GM04503 (cell line): ENCODE measurements at places on chromosomes 16 and 17.

DNA sequence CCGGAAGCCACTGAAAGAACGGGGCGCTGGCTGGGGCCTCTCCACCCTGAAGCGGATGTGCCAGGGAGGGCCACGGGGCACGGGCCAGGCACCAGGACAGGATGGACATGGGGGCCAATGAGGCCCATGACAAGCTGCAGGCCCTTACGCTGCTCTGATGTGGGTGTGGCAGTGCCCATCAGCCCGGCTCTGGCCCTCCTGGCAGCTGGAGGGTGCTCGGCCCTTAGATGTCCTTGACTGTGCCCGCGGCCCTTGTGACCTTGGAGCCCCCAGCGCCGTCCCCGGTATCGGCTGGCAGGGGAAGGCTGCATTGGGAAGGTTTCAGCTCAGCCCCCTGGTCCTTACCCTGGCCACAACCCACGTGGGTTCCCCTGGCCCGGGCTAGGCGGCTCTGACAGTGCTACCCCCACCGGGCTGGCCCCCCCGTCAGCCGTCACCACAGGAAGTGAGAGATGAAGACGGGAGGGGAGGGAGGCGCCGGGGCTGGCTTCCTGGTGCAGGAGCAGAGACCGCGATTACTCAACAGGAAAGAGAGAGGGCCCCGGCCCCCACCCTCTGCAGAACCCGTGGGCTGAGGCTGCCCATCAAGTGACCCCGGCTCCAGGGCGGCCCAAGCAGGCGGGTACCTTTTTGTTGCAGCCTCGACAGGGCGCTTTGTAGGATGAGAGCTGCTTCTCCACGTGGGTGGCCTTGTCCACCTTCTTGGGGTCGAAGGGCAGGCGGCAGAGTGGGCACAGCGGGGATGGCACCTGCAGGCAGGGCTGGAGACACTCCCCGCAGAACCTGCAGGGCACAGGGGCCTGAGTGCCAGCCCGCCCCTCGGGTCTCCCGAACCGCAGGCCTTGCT is 5.3 kb downstream of the RNF166 start:
- DNase-seq: peak; percentile 16

DNA sequence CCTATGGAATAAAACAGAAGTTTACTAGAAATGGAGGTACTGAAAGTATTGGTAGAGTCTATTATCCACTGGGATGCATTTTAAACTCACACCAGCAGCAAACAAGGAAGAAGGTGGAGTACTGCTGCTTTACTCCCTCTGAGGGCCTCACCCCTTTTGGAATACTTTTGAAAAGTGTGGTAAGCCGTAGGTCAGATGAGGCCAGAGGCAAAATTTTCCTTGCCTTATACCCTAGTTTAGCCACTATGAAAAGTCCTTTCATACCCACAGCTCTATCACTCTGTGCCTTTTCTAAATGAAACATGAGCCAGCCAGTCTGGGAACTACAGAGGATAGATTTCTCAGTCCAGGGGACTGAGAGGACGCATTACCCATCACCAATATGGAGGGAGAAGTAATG is 14.0 kb downstream of the GDE1 start:
- DNase-seq: no peak

- DNase-seq: no peak
Observed at GRCh38 chr17:20706751-20707373, 127.3 kb downstream of the CDRT15L2 start.

GRCh38 chr17:63998721-63999679 is 849 bp downstream of the PRR29 start:
- no peak for DNase-seq

GRCh38 chr17:50437409-50437808 is 11.4 kb downstream of the ACSF2 start:
- no peak for DNase-seq

DNA sequence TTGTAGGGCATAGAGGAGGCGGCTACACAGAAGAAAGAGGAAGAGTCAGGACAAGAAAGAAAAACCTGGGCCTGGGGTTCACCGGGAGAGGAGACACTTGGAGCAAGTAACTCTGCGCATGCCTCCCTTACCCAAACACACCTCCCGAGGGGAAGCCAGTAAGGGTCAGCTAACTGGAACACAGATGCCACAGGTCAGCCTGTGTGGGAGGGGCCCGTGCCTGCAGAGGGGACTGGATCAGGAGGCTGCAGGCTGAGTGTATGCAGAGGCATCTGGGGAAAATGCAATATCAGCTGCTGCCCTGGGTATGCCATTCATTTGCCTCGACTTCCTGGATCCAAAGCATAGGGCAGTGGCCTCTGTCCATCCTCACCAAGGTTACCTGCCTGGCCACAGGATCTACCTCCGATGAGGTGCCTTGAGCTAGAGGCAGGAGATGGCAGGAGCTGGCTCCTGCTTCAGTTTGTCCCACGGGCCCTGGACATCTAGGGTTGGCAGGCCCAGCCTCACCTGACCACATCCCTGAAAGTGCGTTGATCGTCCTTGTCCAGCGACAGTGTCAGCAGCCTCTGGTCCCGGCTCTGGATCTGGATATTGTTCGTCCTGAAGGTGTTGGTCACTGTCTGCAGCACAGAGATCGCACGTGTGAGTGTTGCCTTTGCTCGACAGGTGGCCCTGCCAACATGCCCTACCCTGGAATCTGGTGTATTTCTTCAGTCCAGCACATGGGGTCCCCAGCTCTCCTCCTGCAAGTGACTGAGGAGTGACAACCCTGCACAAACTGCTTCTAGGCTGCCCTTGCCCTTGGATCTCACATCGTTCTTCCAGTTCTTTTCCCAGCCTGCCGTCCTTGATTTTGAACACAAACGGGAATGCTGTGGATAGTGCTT is 4.6 kb upstream of the MFSD6L start:
- no peak for DNase-seq

- no peak for DNase-seq
Observed at GRCh38 chr17:82065638-82066303, at the start of gene DUS1L. DUS1L (minus strand) TSS chr17:82065804; CDS start chr17:82065059, 745 bp downstream.

GRCh38 chr17:57554826-57555635 is 190.1 kb downstream of the CCDC182 start:
- DNase-seq: no peak

DNA sequence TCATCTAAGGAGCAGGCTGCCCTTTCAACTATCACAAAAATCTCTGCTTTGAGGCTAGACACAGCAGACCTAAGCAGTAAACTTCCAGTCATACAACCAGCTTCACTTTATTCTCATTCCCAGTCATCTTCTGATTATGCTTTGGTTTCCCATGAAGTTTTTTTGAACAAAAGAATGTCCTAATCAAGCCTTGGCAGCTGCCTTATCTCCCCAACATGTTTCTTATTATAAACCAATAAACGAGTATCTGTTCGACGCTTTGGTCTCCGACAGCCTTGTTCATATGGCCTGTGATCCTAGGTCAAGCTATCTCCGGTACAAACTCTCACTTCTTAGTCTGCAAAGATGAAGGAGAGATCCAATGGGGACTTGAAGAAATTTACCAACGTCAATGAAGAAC is 47.4 kb upstream of the CDYL2 start:
- no peak for DNase-seq
